ENCODE measurements at places on chromosomes 5 and 9.

GRCh38 chr9:69743930-69744329 is 15.9 kb downstream of the PTAR1 start:
- DNase-seq, result no peak

GRCh38 chr5:21237461-21237860 is 1249.5 kb upstream of the CDH18 start:
- no peak for DNase-seq

DNA sequence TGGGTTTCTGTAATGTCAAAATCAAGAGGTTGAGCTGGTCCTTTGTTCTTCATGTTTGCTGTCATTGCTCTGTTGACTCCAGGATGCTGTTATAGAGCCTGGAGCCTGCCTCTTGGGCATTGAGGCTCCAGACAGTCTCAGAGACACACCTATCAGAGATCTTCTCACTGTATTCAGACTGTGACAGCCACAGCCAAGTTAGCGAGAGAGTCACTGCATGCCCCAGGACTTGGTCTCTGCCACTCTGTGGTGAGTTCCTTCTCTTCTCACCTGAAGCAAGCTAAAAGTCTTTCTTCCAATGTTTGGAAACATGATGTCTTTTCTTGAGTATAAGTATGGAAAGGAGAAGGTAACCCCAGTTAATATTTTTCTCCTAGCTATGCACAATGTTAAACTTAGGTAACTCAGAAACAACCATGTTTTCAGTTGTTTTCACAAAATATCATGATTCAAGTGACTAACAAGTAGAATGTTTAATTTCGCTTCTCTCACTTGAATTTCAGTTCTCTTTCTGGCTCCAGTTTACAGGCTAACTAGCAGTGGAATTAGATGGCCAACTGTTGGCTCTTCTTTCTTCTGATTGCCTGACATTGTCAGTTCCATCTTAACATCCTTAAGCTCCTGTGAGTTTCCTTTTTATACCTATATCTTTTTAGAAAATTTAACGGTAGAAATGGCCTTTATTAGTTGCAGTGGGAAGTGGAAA is 20.6 kb upstream of the ZFYVE16 start:
- DNase-seq, result no peak

GRCh38 chr9:77291714-77292113 is 114.4 kb downstream of the VPS13A start:
- no peak for DNase-seq

- no peak for DNase-seq
Observed at GRCh38 chr9:91841591-91841990, 108.4 kb downstream of the ROR2 start.

GRCh38 chr5:75058986-75059535 is 6.7 kb upstream of the GCNT4 start:
- DNase-seq, result no peak

- no peak for DNase-seq
Observed at GRCh38 chr9:127907867-127908659, 8.7 kb upstream of the ST6GALNAC6 start.
